ENCODE measurements at places on chromosomes 16 and 17.

GRCh38 chr16:11528053-11528452 lies 58.7 kb downstream of the LITAF start:
- DNase-seq: no peak

- no peak for DNase-seq
Measured at GRCh38 chr17:41013181-41013580, 4.3 kb upstream of the KRTAP3-1 start.

DNA sequence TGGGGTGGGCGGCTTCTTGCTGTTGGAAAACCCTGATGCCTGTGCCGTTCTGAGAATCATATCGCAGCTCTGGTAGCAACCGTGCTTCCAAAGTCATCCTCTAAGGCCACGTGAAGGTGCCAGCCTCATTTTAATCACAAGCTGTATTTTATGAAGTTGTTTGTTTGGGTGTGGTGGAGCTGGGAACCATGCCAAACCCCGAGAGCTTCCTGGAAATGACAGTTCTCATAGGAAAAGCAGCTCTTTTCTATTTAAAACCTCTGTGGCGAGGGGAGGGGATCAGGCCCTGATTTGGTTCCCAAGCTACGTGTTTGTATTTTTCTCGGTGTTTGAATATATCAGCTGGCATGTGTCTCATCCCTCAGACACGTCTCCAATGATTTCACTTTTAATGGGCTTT lies 21.7 kb downstream of the KNOP1 start:
- no peak for DNase-seq

DNA sequence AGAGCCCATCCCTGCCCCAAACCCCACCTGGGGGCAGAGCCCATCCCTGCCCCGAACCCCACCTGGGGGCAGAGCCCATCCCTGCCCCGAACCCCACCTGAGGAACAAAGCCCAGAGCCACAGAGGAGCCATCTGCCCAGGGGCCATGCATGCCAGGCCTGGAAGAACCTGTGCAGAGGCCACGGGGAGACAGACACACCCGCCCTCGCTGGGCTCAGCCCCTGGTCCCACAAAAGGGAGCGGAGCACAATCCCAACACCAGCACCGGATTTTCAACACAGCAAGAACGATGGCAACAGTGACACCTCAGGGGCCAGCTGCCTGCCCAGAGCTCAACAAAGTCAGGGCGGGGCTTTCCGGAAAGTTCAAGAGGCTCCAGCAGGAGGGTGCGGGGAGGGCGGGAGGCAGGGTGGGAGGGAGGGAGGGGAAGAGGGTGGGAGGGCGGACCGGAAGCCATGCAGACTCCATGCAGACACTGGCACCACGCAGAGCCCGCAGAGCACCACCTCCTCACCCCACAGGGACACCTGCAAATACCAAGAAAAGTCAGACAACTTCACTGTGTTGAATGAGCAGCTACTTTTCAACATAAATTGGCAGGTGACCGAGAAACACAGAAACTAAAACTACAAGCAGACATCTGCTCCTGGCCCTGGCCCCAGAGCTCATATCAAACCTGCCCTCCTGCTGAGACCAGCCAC lies 27.9 kb upstream of the C16orf95 start:
- DNase-seq: no peak

DNA sequence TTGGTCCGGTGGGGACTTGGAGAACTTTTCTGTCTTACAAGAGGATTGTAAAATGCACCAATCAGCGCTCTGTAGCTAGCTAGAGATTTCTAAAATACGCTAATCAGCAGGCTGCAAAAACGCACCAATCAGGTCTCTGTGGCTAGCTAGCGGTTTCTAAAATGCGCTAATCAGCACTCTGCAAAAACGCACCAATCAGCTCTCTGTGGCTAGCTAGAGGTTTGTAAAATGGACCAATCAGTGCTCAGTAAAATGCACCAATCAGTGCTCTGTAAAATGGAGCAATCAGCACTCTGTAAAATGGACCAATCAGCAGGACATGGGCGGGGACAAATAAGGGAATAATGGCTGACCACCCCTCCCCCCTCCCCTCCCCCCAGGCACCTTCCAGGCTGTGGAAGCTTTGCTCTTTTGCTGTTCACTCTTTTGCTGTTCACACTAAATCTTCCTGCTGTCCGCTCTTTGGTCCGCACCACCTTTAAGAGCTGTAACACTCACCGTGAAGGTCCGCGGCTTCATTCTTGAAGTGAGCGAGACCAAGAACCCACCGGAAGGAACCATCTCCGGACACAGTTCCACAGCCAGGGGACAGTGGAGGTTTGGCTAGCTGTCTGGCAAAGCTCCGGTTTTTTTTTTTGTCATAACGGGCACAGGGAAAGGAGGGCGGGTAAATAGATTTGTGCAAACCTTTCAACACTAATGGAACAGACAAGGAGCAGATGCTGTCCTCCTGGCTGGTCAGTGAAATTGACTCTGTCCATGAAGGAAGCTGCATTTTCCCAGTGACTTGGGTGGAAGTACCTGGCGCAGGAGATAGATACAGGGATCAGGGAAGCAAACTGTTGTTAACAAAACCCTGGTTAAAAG lies 8.3 kb downstream of the PITPNC1 start:
- no peak for DNase-seq

GRCh38 chr16:48231727-48232492 lies 12.2 kb upstream of the LONP2 start:
- peak; percentile 35 for DNase-seq

DNA sequence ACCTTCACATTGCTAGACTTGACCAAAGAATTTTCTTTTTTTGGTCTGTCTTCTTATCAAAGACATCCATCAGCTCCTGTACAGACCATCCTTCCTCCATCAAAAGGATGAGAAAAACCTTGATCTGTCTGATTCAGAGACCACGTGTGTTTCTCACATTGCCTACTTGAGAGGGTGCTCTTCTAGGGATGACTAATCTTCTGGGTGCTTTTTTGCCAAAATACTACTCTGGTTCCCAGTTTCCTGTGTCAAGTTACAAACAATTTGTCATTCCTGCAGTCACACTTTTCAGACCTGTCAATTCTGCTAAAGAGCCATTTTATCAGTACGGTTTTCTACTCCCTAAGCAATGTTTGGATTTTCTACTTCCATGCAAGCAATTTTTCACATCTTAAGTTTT lies 492.2 kb downstream of the CDH11 start:
- no peak for DNase-seq

- no peak for DNase-seq
Measured at GRCh38 chr17:74031316-74032090, 172.0 kb upstream of the RPL38 start.

DNA sequence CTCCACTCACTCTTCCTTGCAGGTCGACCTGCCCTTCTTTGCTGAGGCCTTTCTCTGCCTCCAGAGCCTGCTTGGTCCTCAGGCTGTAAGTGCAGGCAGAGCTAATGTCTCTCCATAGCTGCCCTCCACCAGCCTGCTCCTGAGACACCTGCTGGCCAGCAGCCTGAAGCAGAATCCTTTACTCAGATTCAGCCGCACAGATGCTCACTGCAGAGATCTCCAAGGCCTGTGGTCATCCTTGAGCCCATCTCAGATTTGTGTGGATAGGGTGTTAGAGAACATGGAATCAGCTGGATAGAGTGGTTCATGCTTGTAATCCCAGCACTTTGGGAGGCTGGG lies 11.5 kb downstream of the DEXI start:
- no peak for DNase-seq

- peak; percentile 90 for DNase-seq
Measured at GRCh38 chr17:50919321-50920040, 53.3 kb upstream of the TOB1 start.

DNA sequence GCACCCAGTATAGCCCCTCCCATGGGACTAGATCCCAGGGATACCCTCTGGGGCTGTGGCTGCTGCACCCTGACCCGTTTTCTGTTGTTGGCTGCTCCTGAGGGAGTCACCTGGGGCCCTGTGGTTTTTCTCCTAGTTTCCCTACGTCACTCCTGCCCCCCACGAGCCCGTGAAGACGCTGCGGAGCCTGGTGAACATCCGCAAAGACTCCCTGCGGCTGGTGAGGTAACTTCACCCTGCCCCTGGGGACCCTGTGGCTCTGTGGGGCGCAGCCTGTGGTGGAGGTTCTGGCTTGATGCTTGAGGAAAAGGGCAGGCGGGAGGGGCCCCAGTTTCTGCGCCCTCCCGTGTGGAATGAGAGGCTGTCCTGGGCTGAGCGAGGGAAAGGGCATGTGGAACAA lies 27.2 kb downstream of the MGRN1 start:
- DNase-seq: no peak

GRCh38 chr17:48909783-48910182 lies 1.6 kb downstream of the UBE2Z start:
- no peak for DNase-seq

- no peak for DNase-seq
Measured at GRCh38 chr17:78219396-78220150, 5.5 kb downstream of the BIRC5 start.

- DNase-seq: no peak
Measured at GRCh38 chr16:87618216-87618615, 15.9 kb downstream of the JPH3 start.

DNA sequence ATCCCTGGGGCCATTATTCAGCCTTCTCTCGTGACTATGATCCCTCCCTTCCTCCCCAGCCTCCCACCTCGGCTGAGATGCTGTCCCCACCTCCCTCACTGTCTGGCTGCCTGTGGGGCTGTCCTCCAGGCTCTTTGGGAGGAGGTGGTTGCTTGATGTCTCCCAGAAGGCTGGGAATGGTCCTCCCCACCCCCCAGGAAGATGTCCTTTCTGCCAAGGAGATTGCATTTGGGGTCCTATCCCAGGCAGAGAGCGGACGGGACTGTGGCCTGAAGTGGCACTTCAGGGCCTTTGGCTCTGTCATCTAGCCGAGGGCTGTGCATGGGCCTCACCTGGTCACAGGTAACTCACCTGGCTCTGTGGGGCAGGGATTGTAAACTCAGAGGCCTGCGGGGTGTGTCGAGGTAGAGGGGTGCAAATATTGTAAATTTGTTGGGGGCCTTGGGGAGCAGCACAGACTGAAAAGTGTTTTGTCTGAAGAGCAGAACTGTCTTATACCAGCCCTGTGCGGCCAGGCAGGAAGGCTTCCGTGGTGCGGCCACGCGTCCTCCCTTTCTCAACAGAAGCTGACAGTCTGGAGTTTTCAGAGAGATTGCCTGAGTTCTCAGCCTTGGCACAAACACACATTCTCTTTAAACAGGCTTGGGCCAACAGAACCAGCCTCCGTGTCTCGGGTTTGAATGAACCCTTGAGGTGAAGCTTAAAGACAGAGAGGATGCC lies 177.9 kb downstream of the SEC14L1 start:
- no peak for DNase-seq

- DNase-seq: no peak
Measured at GRCh38 chr16:15604460-15605440, 38.2 kb downstream of the MARF1 start.

GRCh38 chr16:84371553-84371865 lies 3.2 kb downstream of the ATP2C2 start:
- no peak for DNase-seq

- no peak for DNase-seq
Measured at GRCh38 chr16:12896562-12896961, 4.8 kb upstream of the SHISA9 start.

GRCh38 chr17:78589885-78590284 lies 12.7 kb upstream of the DNAH17 start:
- DNase-seq: no peak

DNA sequence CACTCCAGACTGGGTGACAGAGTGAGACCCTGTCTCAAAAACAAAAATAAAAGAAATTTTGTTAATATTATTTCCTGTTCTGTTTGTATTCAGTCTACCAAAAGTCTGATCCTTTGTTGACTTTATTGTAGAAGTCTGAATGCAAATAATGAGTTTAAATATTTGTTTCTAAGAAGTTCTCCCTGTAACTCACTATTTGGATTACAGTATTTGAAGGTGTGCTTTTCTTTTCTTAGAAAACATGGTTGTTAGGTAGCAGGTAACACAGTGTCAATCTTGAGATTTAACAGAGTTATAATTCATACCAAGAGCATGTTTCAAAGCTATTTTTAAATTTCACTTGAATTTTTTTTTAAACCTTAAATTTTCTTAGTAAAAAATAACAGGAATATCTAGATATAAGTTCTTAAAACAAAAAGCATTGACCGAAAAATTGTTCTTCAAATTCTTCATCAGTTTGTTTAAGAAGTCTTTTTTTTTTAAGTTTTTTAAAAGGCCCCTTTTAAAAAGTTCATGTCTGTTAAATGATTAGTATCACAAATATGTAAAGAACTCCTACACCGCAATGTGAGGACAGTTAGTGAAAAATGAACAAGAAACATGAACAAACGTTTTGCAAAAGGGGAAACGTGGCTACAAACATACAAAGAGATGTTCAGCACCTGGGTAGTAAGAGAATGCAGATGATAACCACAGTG lies 35.0 kb downstream of the GAN start:
- DNase-seq: no peak

DNA sequence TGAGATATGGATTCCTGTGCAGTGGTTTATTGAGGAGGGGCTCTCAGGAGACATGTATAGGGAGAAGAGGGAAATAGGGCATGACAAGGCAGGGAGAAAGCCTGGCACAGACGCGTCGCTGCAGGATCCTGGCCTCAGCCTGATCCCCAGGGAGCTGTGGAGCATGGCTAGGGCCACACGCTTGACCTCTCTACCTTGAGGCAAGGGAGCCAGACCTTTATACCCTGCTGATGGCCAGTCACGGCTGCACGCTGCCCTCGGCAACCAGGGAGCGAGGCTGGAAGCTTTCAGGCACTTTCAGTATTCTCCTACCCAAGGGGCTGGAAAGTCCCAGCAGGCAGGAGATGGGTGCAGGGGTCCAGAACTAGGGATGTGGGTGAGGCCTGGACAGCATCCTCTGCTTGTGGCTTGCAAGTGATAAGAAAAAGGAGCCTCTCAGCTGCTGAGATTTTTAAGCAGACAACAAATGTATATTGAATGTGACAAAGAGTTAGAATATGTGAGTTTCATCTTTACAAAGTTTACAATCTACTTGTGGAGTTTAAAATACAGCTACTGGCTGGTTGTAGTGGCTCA lies 10.0 kb upstream of the KLHL36 start:
- DNase-seq: no peak

DNA sequence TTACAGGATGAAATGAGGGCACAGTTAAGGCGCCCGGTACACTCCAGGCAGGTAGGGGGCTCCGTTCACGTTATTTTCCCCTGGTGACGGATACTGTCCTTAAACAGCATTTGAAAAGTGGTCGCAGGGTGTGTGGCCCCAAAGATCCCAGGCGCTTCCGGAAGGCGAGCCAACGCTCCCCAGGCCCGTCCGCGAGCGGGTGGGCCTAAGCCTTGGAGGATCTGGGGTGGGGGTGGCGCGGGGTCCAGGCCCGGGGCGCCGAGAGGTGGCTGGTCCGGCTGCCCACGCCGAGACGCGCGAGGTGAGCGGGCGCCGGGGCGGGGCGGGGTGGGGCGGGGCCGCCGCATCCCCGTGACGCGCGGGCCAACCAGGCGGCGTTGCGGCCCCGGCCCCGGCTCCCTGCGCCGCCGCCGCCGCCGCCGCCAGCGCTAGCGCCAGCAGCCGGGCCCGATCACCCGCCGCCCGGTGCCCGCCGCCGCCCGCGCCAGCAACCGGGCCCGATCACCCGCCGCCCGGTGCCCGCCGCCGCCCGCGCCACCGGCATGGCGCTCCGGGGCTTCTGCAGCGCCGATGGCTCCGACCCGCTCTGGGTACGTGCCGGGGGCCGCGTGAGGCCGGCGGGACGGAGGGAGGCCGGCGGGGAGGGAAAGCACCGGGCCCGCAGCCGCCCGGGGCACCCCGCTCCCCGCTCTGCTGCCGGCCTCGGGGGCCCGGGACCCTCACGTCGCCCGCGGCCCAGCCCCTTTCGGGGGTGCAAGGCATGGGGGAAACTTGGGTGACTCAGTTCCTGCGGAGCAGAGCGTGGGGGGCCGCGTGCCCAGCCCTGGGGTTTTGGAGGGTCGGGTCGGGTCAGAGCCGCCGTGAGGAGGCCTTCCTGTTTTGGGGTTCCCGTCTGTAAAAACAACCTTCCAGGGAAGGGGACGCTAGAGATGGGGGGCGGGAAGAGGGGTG lies at the start of gene ABCC1:
ABCC1 (plus strand) TSS at position 407 of the 951 bp plus-strand sequence; CDS start at position 543, 136 bp downstream.
- DNase-seq: peak; percentile 74

Data from GM12891 (cell line).